ENCODE measurements at places on chromosomes 7 and 10.

- no peak for DNase-seq
Observed at GRCh38 chr10:90167174-90168064, 466.0 kb downstream of the KIF20B start.

- DNase-seq: no peak
Observed at GRCh38 chr10:6843481-6843881, 263.4 kb upstream of the PRKCQ start.

- DNase-seq: no peak
Observed at GRCh38 chr10:69558559-69558958, 14.7 kb downstream of the NEUROG3 start.

DNA sequence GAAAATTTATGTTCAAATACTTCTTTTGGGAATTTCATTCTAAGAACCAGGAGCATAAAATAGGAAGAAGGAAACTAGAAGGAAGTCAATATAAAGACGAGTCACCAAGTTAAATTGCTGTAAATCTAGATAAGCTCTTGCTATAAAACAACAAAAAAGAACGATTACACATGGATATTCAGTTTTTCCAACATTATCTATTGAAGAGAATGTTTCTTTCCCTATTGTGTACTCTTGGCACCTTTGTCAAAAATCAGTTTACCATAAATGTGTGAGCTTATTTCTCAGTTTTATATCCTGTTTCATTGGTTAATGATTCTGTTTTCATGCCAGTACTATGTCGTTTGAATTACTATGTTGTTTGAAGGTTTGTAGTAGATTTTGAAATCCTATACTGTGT is 536.3 kb upstream of the MKI67 start:
- no peak for DNase-seq

GRCh38 chr10:46245381-46245900 is 41.4 kb upstream of the ANTXRL start:
- DNase-seq: no peak

DNA sequence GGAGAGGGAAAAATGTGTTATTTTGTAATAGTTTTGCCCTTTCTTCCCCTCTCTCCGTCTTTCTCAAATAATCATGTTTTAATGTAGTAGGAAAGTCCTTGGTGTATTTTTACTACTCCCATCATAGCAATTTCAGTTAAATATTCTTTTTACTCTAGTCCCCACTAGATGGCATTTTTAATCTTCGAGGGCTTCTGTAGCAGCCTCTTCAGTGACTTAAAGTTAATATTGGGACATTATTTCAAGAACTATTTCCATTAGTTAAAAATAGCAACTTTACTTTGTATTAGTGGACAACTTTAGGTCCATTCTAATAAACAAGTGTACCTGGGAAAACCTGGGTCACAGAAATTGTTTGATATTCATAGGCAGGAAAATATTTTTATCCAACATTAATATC is 23.0 kb downstream of the EDRF1 start:
- no peak for DNase-seq

DNA sequence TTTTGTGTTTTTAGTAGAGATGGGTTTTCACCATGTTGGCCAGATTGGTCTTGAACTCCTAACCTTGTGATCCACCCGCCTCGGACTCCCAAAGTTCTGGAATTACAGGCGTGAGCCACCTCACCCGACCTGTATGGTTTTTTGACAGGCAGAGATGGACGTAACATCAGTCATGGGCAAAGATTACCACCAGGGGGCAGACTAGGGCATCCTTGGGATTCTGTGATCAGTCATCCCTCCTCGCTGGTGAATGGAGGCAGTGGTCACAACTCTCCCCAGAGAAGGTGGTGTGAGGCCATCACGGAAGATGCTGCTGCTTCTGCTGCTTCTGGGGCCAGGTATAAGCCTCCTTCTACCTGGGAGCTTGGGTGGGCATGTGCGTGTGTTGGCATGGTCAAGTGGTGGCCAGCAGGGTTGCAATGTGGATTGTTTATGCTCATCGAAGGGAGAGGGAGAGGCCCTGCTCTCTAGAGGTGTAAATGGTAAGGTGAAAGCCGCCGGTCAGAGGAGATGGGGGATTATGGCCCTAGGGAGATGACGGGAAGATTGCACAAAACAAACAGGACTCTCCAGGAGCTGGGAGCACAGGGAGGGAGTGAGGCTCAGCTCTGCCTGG is 122.7 kb upstream of the PRSS1 start:
- DNase-seq: peak; percentile 45

DNA sequence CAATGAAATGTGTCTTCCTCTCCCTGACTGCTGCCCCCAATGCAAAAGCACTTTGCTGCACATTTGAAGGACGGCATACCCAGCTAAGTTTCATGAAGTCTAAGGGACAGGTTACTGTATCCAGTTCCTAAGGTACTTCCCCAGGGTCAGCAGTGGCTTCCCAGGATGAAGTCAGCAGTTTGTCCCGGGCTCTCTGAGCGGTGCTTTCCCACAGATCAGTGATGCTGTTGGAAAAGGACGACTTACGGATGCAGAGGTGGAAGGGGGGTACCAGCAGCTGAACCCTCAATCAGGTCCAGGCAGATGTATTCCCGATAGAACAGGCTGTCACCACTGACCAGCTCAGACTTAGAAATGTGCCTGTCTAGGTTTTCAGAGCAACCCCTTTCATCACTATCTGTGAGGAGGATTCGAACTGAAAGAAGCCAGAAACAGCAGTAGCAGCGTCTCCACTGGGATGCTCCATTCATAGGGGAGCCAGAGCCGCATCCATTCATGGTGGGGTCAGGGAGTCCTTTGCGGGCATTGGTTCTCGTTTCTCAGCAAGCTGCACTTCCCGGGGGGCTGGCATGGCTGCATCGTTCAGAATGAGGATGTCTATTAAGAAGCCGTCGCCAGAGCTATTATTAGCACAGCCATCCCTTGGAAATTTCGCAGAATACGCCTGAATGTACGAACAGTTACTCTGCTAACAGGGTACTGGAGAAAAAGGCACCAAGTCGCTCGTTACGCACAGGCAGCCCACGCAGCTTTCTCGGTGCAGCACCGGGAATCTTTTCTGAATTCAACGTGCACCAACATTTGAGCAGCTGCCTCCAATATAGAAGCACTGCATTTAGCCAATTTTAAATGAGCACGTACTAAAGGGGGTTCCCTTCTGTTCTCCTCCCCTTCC is 303.7 kb downstream of the PRPF18 start:
- peak; percentile 30 for DNase-seq

DNA sequence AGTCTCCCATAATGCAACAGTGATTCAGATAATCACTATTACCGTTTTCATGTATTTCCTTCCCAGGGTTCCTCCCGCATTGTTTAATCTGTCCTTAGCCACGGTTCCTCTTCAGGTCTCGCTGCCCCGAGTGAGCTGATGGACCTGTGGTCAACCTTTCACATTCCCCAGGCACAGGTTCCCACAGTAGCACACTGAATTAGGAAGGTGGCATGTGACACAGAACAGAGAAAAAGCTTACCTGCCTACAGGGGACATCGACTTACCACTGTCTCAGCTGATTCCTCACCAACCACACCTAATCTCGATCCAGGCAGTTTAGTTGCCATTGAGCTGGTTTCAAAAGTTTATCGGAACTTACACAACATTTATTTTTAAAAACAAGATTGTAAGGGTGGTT is 72.2 kb downstream of the MTURN start:
- DNase-seq: no peak

- no peak for DNase-seq
Observed at GRCh38 chr10:72425133-72425532, 70.4 kb upstream of the DNAJB12 start.

DNA sequence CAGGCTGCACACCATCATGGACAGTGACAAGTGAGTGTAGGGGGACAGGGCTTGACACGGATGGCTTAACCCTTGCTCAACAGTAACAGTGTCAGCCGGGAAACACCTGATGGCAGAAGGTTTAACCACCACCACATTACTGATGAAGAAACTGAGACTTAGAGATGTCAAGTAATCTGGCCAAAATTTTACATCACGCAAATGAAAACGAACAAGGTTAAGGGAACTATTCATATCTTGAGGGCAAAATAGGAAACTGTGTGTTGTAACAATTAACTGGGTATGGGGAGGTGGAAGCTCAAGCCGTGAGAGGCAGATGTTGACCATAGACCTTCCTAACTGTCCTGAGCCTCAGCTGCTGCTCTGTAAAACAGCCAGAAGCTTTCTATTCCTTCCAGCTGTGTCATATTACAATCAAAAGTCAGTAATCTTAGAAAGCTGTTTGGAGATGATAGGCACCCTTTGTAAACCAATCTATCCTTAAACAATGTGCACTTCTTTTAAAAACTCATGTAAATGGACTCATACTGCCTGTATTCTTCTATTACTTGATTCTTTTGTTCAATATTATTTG is 68.4 kb downstream of the ABCC2 start:
- no peak for DNase-seq

- no peak for DNase-seq
Observed at GRCh38 chr7:51135576-51135975, 181.0 kb downstream of the COBL start.

- no peak for DNase-seq
Observed at GRCh38 chr7:47604496-47604890, 22.6 kb upstream of the TNS3 start.

- no peak for DNase-seq
Observed at GRCh38 chr7:7274782-7275181, 92.4 kb downstream of the C1GALT1 start.

GRCh38 chr10:35355971-35356724 is 19.8 kb downstream of the CCNY start:
- DNase-seq: no peak

DNA sequence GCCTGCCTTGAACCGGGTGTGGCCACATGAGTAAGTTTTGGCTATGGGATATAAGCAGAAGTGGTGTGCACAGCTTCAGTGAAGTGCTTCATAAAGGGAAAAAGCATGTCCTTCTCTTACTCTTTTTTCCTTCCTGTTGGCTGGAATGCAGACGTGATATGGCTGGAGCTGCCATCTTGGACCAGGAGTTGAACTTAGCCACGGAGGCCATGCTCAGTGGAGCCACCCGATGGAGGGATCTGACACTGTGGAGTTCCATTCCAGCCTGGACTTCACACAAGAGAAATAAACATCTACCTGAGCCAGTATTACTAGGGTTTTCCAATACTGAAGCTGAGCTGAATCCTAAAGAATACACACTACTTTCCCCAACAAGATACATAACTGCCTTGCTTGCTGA is 52.3 kb downstream of the CCDC3 start:
- DNase-seq: no peak

- no peak for DNase-seq
Observed at GRCh38 chr10:94413361-94413760, 11.0 kb downstream of the TBC1D12 start.

- no peak for DNase-seq
Observed at GRCh38 chr10:45419676-45420025, 45.6 kb downstream of the ALOX5 start.

GRCh38 chr7:111103678-111104274 is 12.8 kb downstream of the LRRN3 start:
- no peak for DNase-seq

DNA sequence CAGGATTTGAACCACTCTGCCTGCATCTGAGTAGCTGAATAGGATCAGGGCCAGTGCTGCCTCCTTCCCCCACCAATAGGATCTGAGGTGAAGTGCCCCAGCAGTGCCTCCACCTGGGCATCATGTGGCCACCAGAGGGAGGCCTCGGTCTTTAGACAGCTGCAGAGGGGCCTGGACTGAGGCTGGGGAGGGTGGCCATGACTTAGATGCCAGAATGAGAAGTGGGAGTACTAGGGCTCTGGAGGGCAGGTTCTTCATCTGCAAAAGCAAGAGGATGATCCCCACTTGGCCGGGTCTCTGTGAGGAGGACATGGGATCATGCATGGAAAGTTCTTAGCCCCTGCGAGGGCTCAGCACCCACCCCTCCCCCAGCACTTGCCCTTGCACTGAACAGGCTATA is 56.9 kb downstream of the NEUROG3 start:
- DNase-seq: peak; percentile 57

DNA sequence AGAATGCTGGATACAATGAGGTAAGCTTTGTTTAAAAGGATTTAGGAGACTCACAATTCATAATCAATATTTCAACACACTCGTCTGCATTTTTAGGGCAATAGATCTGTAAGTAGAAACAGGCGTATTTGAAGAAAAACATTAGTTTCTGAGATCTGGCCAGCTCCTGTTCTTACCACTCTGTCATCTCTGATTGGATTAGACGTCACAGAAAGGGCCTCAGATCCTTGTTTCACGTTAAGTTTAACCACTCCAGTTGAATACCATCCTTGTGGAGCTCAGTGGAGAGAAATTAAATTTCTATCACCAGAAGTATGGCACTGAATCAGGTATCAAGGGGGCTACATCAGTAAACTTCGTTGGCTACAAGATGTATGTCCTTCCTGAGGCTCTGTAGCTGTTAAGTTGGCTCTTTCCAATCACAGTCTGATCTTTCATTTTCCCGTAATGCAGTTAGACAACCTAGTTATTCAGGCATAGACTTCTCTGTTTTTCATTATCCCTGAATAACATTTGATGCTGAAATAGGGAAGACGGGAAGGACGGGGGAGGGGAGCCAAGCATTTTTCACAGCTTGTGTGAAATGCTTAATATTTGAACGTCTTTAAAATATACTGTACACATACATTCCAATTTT is 659.2 kb upstream of the GALNT17 start:
- DNase-seq: no peak

DNA sequence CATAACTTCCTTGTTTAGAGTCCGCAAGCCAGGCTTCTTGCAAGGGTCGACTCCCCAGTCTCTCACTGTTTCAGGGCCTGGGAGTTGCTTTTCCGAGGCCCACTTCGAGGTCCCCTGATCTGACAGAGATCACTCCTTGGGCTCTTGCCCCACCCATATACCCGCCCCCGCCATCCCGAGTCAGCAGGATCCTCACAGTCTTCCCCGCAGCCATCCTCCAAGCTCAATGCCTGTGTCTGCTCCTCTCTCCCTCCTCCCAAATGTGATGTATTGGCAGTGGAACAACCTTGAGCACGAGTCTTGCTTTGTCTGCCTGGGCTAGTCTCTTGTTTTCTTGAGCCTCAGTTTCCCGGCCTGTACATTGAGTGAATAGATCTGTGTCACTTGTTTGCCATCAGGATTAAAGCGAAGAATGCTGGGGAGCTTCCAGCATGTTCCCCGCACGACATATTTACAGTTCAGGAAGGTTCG is 2.4 kb upstream of the HMX2 start:
- DNase-seq: peak; percentile 12

DNA sequence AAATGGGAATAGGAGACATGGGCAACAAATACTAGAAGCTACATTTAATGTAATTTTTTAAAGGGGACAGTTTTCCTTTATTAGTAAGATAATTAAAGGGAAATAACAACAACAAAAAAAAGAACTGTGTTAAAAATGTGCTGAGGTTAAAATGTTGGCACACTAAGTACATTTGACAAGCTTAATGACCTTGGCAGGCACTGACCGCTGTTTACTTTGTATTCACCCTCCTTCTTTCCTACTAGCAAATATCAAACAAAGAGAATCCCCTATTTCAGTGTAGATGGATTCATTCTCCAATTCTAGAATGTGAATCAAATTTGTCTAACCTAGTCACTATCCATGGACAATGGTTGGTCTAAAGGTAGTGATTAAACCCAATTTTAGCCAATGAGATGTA is 77.5 kb upstream of the TOMM7 start:
- no peak for DNase-seq

- peak; percentile 75 for DNase-seq
Observed at GRCh38 chr10:100997360-100998182, 2.0 kb upstream of the LZTS2 start.
